CD4-positive, alpha-beta T cell treated with Interleukin-21 for 1 hour (primary cell): ENCODE measurements at places on chromosomes 12 and 14.

DNA sequence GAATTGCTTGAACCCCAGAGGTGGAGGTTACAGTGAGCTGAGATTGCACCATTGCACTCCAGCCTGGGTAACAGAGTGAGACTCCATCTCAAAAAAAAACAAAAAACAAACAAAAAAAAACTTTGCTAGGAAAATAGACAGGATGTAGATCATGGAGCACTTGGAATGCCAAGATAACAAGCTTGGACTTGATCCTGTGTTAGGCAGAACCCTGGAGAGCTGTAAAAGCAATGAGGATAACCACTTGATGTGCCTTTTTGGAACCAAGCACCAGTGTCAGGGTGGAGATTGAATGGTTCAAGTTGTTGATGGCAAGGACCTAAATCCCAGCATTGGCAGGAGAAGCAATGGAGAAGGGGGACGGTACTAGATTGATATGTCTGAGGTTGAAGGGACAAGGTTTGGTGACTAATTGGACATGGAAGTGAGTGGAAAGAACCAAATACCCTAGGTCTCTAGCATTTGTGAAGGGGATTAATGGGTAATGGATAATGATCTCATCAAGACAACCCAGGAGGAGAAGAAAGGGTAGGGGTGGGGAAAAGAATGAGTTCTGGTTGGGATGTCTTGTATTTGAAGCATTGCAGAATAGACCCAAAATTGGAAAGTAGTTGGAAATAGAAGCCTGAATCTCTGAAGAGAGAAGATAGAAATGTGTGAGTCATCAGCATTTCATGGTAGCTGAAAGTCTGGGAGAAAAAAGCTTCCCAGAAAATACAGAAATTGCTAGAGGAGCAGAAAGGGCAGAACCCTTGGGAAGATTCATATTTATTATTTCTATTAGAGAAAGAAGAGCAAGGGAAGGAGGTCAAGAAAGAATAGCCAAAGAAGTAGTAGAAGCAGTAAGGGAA lies 176.7 kb downstream of the NUAK1 start:
- DNase-seq = no peak

- peak; percentile 64 for DNase-seq
Observed at GRCh38 chr12:92034858-92035401, 110.7 kb downstream of the BTG1 start.

GRCh38 chr12:53532021-53532420 lies 24.7 kb upstream of the NPFF start:
- no peak for DNase-seq

- no peak for DNase-seq
Observed at GRCh38 chr12:6133642-6134041, 9.2 kb upstream of the VWF start.

- DNase-seq = no peak
Observed at GRCh38 chr14:100199240-100199860, 39.6 kb upstream of the YY1 start.

DNA sequence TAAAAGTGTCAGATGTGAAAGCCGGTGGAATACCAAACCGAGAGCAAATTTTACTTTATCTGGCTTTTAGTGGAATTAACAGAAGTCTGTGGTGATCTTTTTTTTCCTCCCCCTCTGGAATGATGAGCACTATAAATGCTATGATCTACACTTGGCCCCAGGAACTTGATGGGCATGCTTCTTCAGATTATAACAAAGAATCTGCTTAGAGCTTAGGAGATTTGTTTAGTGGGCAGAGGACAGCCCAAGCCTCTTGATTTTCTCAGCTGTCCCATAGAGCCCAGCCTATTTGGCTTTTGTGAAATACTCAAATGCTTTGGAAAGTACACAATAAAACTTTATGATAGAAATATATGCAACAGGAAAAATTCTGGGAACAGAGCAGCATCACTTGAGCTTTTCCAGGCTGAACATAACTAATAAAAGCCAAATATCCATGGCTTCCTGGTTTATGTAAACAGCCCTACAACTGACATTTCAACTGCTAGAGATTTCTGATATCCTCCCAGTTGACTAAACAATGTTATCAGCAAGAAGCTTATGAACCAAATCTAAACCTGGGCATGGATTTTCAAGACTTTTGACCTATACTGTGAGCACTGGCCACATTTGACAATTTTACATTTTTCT lies 149.6 kb downstream of the PLXNC1 start:
- no peak for DNase-seq

- DNase-seq = no peak
Observed at GRCh38 chr12:105427883-105428282, 97.4 kb downstream of the C12orf75 start.

DNA sequence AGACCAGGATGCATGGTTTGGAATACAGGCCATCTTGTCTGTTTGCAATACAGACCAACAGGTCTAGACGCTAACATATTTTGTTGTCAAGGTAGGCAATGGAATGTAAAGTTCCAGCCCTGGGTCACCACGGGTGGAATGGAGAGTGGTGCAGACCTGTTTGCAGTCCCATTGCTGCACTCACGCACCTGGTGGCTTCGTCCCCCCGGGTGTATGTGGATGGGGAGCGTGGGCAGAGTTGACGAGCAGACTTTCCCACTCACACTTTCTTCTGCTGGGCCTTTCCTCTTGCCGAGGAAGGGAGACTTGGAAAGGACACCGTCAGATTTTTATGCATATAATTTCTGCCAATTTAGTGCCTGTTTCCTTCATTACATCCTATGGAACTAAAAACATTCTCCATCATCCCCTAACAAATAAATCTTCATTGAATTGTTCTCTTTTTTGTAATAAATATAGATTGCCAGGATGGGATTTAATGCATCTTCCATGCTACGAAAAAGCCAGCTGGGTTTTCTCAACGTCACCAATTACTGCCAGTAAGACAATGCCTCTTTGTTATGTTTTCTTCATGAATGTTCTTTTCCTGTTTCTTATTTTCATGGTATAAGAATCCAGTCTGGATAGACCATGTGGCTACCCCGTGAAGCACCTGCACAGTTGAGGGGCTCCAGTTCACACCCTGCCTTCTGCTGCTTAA lies 15.2 kb downstream of the DCAF4 start:
- DNase-seq = no peak

DNA sequence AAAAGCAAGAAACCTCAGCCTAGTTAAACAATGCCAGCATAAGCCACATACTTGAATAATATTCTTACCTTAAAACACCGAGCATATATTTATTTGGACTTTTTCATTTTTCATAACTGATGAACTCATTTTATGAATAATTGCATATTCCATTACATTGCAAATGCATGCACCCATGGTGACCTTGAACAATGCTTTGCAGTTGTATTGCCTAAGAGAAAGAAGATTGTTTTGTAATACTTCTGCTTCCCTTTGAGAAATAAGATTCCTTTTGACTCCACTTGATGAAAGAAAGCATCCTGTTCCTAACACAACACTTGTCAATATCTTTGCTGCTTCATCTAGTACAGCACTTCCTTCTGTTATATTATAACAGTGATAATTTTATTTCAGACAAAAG lies 1182.2 kb downstream of the FLRT2 start:
- no peak for DNase-seq

- DNase-seq = no peak
Observed at GRCh38 chr12:41663598-41664265, 475.6 kb downstream of the PDZRN4 start.

DNA sequence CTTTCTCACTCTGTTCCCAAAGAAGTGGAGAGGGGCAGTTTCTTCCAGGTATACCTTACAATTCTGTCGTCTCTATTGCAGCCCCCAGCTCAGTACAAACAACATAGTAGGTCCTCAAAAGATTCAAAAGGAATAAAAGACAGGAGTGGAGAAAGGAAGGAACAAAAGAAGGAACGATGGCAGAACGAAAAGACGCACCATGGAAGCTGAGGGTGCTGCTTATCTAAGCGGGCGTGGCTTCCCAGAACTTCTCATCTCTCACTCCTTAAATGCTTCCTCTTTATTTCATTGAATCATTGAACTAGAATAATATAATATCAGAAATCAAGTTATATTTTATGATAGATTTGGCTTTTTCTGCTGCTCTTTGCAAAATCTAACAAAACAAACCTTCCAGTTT lies 13.7 kb upstream of the LTA4H start:
- DNase-seq = no peak

DNA sequence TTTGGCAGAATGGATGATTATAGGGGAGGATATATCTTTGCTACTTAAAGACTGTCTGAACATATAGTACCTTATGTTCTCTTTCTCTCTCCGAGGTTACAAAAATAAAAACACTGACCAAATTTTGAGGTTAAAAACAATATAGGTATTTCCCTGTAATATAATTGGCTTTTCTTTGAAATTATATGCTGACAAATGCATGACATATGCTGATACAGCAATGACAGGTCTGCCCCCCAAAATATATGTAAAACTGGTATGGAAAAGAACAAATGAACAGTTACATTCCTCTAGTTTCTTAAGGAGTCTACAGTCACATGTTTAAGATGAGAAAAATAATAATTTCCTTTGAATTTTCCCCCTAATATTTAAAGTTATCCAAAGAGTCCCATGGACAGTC lies 405.7 kb downstream of the SOX5 start:
- no peak for DNase-seq

DNA sequence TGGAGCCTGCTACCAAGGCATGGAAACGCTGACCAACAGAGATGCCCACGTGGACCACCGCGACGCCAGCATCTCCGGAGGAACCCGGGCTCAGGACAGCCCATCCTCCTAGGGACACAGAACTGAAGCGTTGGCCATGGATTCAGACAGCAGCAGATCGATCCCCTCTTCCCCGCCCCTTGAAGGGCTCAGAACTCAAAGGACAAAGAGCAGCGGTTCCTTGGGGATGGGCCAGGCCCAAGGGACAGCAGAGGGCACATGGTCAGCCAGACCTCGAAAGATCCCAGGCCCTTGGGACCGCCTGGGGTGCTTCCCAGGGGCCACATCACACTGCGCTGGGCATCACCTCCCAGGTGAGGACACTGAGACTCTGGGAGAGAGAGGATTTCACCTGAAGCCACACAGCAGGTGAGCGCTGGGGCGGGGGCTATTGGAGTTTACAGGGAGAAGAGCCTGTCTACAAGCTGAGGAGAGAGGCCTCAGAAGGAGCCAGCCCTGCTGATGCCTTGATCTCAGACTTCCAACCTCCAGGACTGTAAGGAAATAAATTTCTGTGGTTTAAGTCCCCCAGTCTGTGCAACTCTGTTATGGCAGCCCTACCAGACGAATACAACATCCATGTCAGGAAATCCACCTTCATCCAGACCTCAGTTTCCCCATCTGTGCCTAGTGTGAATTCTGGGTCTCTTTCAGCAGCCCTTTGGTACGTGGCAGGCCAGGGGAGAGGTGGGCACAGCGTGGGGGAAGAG lies 49.4 kb downstream of the CCNK start:
- no peak for DNase-seq

DNA sequence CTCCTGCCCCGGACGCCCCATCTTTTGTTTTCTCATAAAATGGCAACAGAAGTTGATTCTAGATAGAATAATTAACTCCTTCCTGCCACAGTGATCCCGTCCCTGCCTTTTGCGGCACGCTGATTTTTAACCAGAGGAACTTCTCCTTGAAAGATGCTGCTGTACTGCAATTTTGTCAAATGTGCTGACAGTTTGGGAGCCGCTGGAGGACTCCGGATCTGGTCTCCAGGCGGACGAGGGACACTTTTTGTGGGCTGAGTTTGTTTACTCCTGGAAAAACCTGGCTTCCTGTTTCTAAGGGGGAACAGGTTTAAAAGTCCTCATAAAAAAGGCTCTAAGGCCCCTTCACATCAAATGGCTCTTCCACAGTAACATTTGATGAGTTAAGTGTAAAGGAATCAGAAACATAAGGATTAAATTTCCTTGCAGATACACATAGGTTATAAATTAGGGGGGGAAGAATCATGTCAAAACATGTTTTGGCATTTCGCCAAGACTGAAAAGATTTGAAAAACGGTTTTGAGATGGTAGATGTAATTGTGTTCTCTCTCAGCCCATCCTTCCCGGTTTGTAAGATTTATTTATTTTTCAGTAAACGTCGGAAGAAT lies 15.5 kb downstream of the FZD10 start:
- no peak for DNase-seq

GRCh38 chr14:68471029-68471963 lies 321.6 kb downstream of the ZFP36L1 start:
- no peak for DNase-seq

DNA sequence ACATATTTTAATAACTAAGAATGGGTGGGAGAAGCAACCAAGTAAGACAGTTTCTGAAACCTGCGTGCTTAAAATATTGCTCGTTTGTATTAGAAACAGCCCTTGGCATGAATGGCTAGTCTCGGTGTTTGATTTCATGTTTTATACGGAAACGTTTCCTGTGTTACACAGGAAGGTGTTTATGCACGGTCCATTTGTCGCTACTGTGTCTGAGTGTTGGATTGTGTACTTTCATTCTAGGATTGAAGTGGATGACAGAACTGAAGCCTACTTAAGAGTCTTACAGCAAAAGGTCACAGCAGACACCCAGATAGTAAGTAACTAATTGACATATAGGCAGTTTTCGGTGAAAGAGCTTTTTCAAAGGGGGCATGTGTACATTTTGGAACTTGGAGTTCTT lies 19.6 kb downstream of the PIWIL1 start:
- DNase-seq = no peak

GRCh38 chr14:65072937-65073336 lies 29.4 kb downstream of the MAX start:
- no peak for DNase-seq

- DNase-seq = peak; percentile 48
Observed at GRCh38 chr12:46153268-46153872, 115.5 kb downstream of the SLC38A1 start.

DNA sequence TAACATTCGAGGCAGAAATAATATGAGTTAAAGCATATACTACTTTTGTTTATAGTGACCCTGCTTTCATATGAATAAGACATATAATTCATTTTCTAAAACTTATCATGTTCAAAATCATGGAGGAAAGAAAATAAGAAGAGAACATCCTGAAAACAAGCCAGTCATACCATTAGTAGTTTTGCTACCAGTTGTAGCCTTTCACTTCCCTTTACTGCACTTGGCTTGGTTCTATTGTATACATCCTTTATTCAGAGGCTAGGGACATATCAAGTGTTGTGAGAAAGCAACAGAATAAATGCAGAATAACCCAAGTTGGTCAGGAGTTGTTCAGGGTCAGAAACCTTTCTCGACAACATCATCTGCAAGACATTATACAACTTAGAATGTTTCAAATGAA lies 598.7 kb downstream of the SOX5 start:
- no peak for DNase-seq

DNA sequence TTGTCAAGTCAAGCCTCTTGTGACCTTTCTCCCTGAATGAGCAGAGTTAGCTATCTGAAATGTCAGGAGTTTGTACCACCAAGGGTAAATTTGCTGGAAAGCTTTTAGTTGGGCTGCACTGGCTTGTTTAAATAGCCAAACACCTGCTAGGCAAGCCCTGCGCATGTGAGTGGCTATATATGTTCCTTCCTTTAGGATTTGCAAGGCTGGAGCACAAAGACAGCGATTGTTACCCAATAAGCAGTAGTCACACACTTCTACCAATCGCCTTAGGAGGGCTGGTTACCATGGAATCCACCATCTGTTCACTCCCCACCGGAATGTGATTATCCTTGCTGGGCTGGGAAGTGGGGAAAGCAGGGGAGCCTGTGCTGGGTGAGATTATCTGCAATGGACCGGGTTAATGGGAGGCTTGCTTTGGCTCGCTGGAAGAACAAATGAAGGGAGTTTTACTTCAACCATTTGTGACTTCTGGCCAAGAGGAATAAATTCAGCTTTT lies 102.5 kb downstream of the FGD4 start:
- DNase-seq = no peak
